Smooth muscle cell of the pulmonary artery (primary cell): ENCODE measurements at places on chromosomes 4 and X. TPM values are rescaled to one million over a fixed set of nuclear protein-coding genes. Genes with fewer than 3 reads are reported as not detected.

The SMPX gene
- not detected in 2 replicates for total RNA-seq

The NKX3-2 gene
- total RNA-seq: 0.13 TPM in 1 of 2 replicates, not detected in the other

The ADH7 gene
- total RNA-seq: not detected in 2 replicates

The ITM2A gene
- total RNA-seq: 0.72 TPM in 1 of 2 replicates, not detected in the other

The ATP1B4 gene
- total RNA-seq: not detected in 2 replicates

The GLRA2 gene
- not detected in 2 replicates for total RNA-seq

The HAUS3 gene
- total RNA-seq: 7.2 and 7.8 TPM in 2 replicates

The TEX13C gene
- total RNA-seq: not detected in 2 replicates

The SMR3B gene
- not detected in 2 replicates for total RNA-seq

The SLC10A4 gene
- 0.07 TPM in 1 of 2 replicates, not detected in the other for total RNA-seq

The GPAT3 gene
- total RNA-seq: 0.72 and 14.1 TPM in 2 replicates

The FRMD7 gene
- total RNA-seq: 0.03 and 0.07 TPM in 2 replicates

The CENPE gene
- total RNA-seq: 2.2 and 5.5 TPM in 2 replicates

The NAP1L3 gene
- 6.8 and 8.3 TPM in 2 replicates for total RNA-seq

The OPHN1 gene
- 5.9 and 11.9 TPM in 2 replicates for total RNA-seq

The CBR4 gene
- 10.8 and 11.1 TPM in 2 replicates for total RNA-seq

The SAT1 gene
- 98.4 and 193 TPM in 2 replicates for total RNA-seq

The ATP6AP2 gene
- total RNA-seq: 264 and 266 TPM in 2 replicates

The HMX1 gene
- not detected in 2 replicates for total RNA-seq

The NEIL3 gene
- total RNA-seq: 0.89 and 3.8 TPM in 2 replicates

The BCORL1 gene
- total RNA-seq: 5.5 and 6.3 TPM in 2 replicates

The GASK1B gene
- 96.7 and 112 TPM in 2 replicates for total RNA-seq

The ADH1C gene
- total RNA-seq: 0.07 and 0.23 TPM in 2 replicates

The VGLL1 gene
- not detected in 2 replicates for total RNA-seq

The NAA11 gene
- total RNA-seq: not detected in 2 replicates
